ENCODE measurements at places on chromosomes 12 and 14.

GRCh38 chr14:50766338-50766886, 64.5 kb downstream of the NIN start:
- DNase-seq: no peak

DNA sequence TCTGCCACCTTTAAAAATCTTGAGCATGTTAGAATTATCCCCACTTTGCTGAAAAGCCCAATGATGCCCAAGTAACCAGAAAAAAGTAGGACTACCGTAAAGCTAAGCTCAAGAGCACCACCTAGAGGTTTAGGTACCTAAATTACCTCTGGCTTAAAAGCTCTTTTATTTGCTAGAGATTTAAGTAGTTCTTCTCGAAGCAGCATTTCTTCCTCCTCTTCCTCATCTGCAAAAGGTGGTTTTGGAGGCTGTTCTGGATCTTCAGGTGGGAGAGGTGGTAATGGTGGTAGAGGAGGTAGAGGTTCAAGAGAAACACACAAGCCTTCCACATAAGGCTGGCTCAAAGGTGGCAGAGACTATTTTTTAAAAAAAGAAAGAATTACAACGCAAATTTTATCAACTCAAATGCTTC, 26.9 kb downstream of the ZFC3H1 start:
- peak; percentile 38 for DNase-seq

DNA sequence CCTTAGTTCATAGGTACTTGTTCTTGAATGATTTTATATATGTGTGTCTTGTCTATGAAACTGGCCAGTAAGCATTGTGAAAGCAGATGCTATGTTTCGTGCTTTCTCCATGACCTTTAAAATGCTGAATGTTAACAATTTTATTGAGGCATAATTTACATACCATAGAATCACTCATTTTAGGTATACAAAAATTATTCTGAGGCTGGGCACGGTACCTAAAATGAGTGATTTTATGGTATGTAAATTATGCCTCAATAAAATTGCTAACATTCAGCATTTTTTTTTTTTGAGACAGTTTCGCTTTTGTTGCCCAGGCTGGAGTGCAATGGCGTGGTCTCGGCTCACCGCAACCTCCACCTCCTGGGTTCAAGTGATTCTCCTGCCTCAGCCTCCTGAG, 6.8 kb downstream of the ESYT1 start:
- DNase-seq: no peak

GRCh38 chr12:68970951-68971350, 38.0 kb upstream of the CPM start:
- DNase-seq: no peak

DNA sequence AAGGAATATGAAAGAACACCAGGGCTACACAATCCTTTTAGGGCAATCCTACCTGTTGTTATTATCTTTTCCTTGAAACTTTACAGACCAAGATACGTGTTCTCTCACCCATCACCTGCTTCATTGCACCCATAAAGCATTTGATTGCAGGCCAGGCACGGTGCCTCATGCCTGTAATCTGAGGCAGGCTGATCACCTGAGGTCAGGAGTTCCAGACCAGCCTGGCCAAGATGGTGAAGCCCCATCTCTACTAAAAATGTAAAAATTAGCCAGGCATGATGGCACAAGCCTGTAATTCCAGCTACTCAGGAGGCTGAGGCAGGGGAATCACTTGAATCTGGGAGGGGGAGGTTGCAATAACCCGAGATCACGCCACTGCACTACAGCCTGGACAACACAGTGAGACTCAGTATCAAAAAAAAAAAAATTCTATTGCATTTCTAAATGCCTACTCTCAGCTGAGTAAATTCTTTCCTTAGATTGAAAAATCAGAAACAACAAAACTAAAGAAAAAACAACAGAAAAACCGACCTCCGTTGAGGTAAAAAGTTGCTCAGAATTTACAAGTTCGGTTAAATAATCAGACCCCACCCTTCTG, 183.7 kb upstream of the TMEM132C start:
- DNase-seq: no peak

- DNase-seq: no peak
These were observed at the start of gene FOXG1 for GRCh38 chr14:28766469-28766955. TSS of gene FOXG1 (plus strand) at chr14:28766787. CDS start at chr14:28767280, 493 bp downstream.

DNA sequence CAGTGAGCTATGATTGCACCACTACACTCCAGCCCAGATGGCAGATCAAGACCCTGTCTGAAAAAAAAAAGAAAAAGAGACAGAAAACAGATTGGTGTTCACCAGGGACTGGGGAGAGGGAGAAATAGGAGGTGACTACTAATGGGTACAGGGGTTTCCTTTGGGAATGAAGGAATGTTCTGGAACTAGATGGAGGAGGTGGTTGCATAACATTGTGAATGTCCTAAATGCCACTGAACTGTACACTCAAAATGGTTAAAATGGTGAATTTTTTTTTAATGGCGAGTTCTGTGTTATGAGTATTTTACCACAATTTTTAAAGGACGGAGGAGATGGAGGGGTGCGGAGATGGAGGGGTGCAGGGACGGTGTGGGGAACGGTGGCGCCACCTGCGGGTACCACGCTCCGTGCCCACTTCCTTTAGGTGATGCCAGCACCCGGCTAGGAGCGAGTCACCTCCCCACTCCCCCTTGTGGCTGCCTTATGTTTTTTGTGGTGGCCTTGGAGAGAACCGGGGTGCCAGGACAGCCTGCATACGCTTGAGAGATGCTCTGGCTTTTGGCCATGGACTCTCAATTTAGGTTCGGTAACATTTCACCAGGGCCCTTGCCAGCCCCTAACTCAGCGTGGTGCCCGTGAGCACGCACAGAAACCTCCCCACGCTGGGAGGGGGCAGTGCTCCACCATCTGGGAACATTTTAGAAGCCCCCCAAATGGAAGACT, 16.1 kb downstream of the UBC start:
- DNase-seq: peak; percentile 82

DNA sequence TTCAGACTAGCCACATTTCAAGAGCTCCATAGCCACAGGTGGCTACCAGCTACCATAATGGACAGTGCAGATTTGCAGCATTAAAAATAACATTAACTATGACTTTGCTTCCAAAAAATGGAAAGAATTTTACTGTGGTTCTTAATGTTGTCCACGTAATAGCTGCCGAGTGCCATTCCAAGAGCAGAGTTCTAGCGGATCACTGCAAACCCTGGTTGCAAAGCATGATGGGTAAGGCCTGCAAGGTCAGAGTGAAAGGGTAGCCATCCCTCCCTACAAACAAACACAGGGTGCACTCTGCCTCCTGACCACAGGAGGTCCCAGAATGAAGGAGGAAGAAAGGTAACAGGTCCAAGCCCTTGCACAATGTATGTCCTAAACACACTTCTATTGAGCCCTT, 157.6 kb downstream of the DPF3 start:
- DNase-seq: peak; percentile 14

GRCh38 chr14:23060536-23061260, 3.4 kb upstream of the CDH24 start:
- DNase-seq: no peak

DNA sequence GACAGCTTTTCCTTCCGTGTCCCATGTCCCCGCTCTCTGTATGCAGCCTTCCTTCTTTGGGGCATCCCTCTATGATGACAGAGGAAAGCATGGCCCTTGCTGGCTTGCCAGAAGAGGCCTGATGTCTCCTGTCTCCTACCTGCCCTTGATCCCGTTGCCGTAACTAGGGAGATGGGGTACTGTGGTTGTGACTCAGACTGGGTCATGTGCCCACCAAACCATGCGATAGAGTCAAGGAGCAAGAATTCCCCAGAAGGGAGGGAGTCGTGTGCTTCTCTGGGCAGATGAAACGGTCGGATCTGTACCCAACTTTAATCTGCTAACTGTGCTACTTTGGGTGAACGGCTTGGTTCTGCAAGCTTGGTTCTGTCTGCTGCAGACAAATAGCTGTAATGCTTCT, 99.1 kb upstream of the DYNC1H1 start:
- DNase-seq: no peak

Data from Calu3 (cell line).